ENCODE measurements at places on chromosomes 1 and 21.

DNA sequence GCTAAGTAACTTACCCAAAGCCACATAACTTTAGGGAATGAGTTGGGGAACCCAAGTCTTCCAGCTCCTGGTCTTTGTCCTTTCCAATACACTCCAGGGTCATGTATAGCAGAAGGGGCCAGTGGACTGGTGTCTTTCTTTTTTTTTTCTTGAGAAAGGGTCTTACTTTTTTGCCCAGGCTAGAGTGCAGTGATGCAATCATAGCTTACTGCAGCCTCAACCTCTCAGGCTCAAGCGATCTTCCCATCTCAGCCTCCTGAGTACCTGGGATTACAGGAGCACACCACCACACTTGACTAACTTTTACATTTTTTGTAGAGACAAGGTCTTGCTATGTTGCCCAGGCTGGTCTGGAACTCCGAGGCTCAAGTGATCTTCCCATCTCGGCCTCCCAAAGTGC is 12.2 kb downstream of the NAV1 start:
- no peak for DNase-seq

DNA sequence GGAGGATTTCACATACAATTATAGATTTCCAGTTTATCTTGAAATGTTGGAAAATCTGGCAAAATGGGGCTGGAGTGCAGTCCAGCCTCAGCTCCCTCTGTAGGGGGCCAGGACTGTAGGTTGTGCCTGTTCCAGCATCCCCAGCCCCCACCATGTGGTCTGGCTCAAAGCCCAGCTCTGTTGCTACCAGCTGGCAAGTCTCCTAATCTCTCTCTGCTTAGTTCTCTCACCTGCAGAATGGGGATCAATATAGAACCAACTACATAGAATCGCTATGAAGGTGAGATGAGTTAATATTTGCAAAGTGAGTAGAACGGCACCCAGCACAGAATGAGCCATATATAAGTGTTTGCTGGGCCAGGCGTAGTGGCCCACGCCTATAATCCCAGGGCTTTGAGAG is 50.0 kb upstream of the TARDBP start:
- no peak for DNase-seq

GRCh38 chr1:30368651-30369240 is 354.6 kb downstream of the MATN1 start:
- DNase-seq: no peak

- DNase-seq: no peak
Measured at GRCh38 chr1:223833948-223834347, 11.8 kb downstream of the TP53BP2 start.

- DNase-seq: no peak
Measured at GRCh38 chr1:39576016-39576657, 453 bp downstream of the PABPC4 start.

DNA sequence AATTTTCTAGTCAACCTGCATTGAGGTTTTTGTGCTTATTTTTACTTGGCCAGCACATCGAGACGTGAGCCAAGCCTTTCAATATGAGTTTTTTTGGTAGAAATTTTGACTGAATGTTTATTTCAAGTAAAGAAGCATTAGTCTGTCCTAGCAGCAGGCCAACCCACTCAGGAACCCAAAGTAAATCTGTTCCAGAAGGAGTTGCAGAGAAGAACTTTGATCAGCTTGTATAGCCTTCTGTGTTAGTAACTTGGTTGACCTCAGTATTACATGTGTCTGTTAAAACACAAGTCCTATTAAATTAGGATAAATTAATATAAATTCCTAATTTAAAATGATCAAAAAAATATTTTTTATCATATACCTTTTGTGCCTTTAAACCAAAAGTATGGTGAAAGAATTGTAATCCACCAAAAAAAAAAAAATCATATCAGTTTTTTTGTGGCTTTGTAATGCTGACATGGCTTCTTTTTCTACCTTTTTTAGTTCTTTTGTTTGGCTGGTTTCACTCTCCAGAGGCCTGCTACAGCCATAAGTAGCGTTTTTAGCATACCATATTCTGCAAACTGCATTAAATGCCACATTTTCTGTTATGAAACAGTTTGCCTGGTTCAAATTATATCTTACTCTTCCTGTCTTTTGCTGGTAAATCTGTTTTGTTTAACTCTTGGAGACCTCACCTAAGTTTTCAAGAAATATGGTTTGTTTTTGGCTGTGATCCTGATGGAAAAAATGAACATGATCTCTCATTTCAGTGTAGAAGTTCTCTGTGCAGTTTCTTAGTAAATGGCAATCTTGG is 39.5 kb downstream of the ATF6 start:
- DNase-seq: no peak

- no peak for DNase-seq
Measured at GRCh38 chr1:30879126-30879786, 29.3 kb downstream of the SDC3 start.

- DNase-seq: no peak
Measured at GRCh38 chr1:23567996-23568607, 8.8 kb upstream of the ID3 start.

All from stimulated activated CD4-positive, alpha-beta T cell treated with anti-CD3 and anti-CD28 coated beads, Interleukin-1b, Interleukin-23, amount 100 ng/mL, for 24 hours (primary cell).